ENCODE measurements at places on chromosomes 6 and 20. TPM values are rescaled to one million over a fixed set of nuclear protein-coding genes. Genes with fewer than 3 reads are reported as not detected.

RAMACL gene
- 0.79 TPM for total RNA-seq

HAO1 gene
- total RNA-seq: not detected

ADGB gene
- not detected for total RNA-seq

SPATS1 gene
- total RNA-seq: not detected

HSPA1L gene
- total RNA-seq: 1.7 TPM

ULBP2 gene
- total RNA-seq: 0.23 TPM

OR14J1 gene
- total RNA-seq: not detected

WTAP gene
- 122 TPM for total RNA-seq

TUBB1 gene
- not detected for total RNA-seq

NR2E1 gene
- not detected for total RNA-seq

- peaks cover 3% of the 10 kb centered on the region for H3K36me3 ChIP-seq
- H3K4me1 ChIP-seq: peaks cover 15% of the 10 kb centered on the region
- no peaks in the 10 kb centered on the region for H3K27me3 ChIP-seq
Measured at GRCh38 chr6:143286251-143286795, 164.2 kb downstream of the ADAT2 start.

- peaks cover 12% of the 10 kb centered on the region for H3K4me1 ChIP-seq
- no peak overlapping the region for H3K27ac ChIP-seq
- no peaks in the 10 kb centered on the region for H3K36me3 ChIP-seq
- DNase-seq: no peak
- H3K27me3 ChIP-seq: peaks cover 40% of the 10 kb centered on the region
- H3K4me3 ChIP-seq: no peak overlapping the region
Measured at GRCh38 chr20:60054716-60055634, 96.8 kb downstream of the CDH26 start.

DNA sequence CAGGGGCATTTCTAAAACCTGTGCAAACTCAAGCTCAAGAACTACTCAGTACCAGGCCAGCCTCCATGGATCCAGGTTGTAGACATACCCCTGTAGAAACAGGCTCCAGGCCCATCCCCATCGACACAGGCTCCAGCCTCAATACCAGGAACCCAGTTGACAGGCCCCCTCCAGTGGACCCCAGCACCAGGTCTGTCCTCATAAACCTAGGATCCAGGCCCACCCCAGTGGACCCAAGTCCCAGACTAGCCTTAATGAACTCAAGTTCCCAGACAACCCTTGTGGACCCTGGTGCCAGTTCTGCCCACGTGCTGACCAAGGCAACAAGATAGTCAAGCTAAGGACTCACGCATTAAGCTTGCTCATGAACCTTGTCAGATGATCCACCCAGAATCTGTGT, 476.9 kb downstream of the TBC1D32 start:
- no peak for DNase-seq
- no peaks in the 10 kb centered on the region for H3K36me3 ChIP-seq
- H3K27ac ChIP-seq: no peak overlapping the region
- H3K4me3 ChIP-seq: no peak overlapping the region

DNA sequence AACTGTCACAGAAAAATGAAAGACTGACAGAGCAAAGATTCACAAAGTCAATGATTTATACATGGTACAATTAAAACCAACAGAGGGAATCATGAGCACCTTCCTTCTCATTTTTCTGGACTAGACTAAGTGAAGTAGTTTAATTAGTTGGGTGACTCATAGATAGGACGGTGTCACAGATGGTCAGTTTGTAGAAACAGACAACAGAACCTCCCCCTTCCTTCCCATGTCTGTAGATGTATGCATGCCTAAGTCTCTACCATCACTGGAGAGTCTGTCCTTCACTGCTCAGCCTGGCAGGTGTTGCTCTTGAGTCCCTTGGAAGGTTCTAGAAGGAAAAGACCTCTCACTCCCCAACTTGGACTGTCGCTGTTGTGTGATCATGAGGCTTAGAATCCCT, 75.4 kb upstream of the EEF1E1 start:
- H3K4me3 ChIP-seq: no peak overlapping the region
- H3K4me1 ChIP-seq: peaks cover 57% of the 10 kb centered on the region
- H3K36me3 ChIP-seq: peaks cover 9% of the 10 kb centered on the region
- no peaks in the 10 kb centered on the region for H3K27me3 ChIP-seq
- DNase-seq: no peak

- H3K27ac ChIP-seq: peak overlapping the region; percentile 99
- no peaks in the 10 kb centered on the region for H3K36me3 ChIP-seq
- peaks cover 33% of the 10 kb centered on the region for H3K4me1 ChIP-seq
- H3K4me3 ChIP-seq: peak overlapping the region; percentile 100
Measured at GRCh38 chr6:100880149-100880852, 828 bp downstream of the ASCC3 start.

- no peaks in the 10 kb centered on the region for H3K27me3 ChIP-seq
- no peak overlapping the region for H3K4me3 ChIP-seq
- H3K4me1 ChIP-seq: no peaks in the 10 kb centered on the region
- no peak for DNase-seq
Measured at GRCh38 chr6:112717401-112717800, 370.3 kb downstream of the RFPL4B start.

GRCh38 chr6:150592377-150592995, 7.2 kb upstream of the PLEKHG1 start:
- H3K4me3 ChIP-seq: no peak overlapping the region
- H3K36me3 ChIP-seq: no peaks in the 10 kb centered on the region
- peaks cover 35% of the 10 kb centered on the region for H3K4me1 ChIP-seq
- peaks cover 2% of the 10 kb centered on the region for H3K27me3 ChIP-seq

DNA sequence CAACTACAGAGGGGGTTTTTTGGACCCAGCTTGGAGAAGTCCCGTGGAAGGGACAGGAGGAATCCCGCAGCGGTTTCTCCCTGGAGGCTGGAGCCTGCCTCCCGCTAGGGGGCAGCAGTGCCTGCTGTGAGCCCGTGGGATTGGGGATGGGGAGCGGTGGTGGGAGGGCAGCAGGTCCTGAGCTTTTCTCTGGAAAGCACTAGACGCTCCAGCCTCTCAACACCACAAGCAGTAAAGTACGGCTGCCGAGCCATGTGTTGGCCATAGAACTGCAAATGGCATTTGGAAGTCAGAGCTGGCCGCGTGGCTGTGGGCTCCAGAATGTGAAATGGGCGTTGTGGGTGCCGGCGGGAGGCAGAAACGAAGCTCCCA, 47.8 kb downstream of the GMPR start:
- peak; percentile 73 for DNase-seq
- H3K4me1 ChIP-seq: no peaks in the 10 kb centered on the region
- H3K27ac ChIP-seq: no peak overlapping the region
- no peak overlapping the region for H3K4me3 ChIP-seq
- peaks cover 5% of the 10 kb centered on the region for H3K27me3 ChIP-seq
- H3K36me3 ChIP-seq: no peaks in the 10 kb centered on the region

- peaks cover 14% of the 10 kb centered on the region for H3K4me1 ChIP-seq
- H3K27me3 ChIP-seq: peaks cover 25% of the 10 kb centered on the region
- no peak overlapping the region for H3K27ac ChIP-seq
- no peak for DNase-seq
- H3K4me3 ChIP-seq: no peak overlapping the region
Measured at GRCh38 chr6:70210462-70210861, 92.4 kb downstream of the COL9A1 start.

GRCh38 chr6:137968901-137969300, 101.8 kb downstream of the TNFAIP3 start:
- no peak overlapping the region for H3K4me3 ChIP-seq
- H3K27ac ChIP-seq: no peak overlapping the region
- no peaks in the 10 kb centered on the region for H3K36me3 ChIP-seq
- no peak for DNase-seq
- no peaks in the 10 kb centered on the region for H3K27me3 ChIP-seq

DNA sequence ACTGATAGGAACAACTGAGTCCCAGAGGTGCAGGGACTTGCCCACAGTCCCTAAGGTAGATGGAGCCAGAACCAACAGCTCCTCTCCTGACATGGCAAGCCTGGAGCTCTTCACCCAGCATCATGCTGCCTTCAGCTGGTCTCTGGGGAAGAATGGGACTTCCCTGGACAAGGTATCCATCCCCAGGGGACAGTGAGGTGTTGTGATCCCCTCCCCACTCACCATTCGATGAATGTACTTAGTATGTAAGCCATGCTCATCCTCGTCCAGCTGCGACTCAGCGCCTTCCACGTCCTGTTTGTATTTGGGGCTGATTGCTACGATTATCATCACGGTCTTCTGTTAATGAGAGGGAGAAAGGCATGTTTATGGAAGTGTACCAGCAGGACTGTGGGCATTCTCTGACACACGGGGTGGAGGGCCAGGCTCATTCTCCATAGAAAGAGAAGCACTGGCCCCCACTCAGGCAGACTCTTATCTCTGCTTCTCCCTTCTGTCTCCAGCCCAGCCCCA, 39.4 kb downstream of the TRAF3IP2 start:
- H3K4me1 ChIP-seq: peaks cover 66% of the 10 kb centered on the region
- no peaks in the 10 kb centered on the region for H3K27me3 ChIP-seq
- no peak overlapping the region for H3K4me3 ChIP-seq
- H3K36me3 ChIP-seq: peaks cover 39% of the 10 kb centered on the region
- peak overlapping the region; percentile 84 for H3K27ac ChIP-seq

GRCh38 chr20:59037386-59037785, 5.2 kb downstream of the PRELID3B start:
- peaks cover 25% of the 10 kb centered on the region for H3K36me3 ChIP-seq
- no peaks in the 10 kb centered on the region for H3K27me3 ChIP-seq
- peaks cover 26% of the 10 kb centered on the region for H3K4me1 ChIP-seq
- no peak overlapping the region for H3K4me3 ChIP-seq

DNA sequence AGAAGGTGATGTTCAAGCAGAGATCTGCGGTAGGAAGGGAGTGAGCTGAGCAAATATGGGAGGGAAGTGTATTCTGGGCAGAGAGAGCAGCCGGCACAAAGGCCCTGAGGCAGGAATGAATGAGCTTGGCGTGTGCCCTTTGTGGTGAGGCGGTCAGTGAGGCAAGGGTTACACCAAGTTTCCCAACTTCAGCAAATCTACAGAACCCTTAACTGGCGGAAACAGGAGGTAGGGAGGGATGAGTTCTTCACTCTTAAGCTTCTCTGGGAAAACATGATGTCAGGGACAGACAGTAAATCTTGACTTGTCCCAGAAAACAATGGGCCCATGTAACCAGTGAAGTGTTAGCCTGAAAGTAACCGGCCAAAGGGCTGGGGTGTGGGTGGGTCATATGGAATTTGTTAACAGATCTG, 97.1 kb upstream of the PTPN1 start:
- peaks cover 2% of the 10 kb centered on the region for H3K27me3 ChIP-seq
- H3K36me3 ChIP-seq: peaks cover 6% of the 10 kb centered on the region
- DNase-seq: no peak
- peaks cover 12% of the 10 kb centered on the region for H3K4me1 ChIP-seq
- H3K27ac ChIP-seq: no peak overlapping the region
- H3K4me3 ChIP-seq: no peak overlapping the region

DNA sequence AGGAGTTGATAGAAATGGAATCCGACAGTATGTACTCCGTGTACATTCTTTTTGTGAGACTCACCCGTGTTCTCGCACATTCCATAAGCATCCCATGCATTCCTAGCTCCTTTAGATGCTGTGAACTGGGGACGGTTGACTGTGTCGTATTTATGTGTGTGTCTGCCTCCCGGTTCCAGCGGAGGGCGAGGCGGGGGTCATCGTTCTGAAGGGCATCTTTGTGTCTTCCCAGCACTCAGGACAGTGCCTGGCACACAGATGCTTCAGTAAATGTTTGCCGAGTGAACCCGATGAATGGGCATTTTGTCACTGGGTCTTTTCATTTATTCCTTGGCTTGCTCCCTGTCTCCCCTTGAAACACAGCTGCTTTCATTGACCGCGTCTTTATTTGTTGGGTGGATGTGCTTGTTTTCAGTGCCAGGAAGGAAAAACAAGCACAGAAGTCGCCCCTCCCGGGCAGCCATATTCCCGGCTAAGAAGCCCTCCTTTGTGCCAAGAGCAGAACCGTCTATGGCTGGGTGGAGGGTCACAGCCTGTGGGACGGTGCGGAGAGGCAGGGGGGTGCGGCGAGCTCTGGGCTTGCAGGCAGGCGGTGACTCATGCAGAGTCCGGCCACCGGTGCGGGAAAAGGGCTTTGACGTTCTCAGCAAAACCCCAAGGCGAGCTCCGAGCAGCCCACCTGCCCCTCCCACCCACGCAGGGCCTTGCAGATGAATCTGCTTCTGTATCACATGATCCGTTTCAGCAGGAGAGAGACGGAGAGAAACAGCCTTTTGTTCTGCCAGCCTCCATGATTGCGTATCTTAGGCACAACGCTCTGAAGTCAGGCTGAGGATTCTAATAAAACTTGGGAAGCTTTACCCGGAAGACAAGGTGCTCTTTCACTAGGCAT, 11.2 kb upstream of the PSMG4 start:
- no peak for DNase-seq
- peak overlapping the region; percentile 58 for H3K4me3 ChIP-seq
- peaks cover 3% of the 10 kb centered on the region for H3K27me3 ChIP-seq
- peaks cover 39% of the 10 kb centered on the region for H3K4me1 ChIP-seq
- H3K27ac ChIP-seq: peak overlapping the region; percentile 98

- H3K27ac ChIP-seq: no peak overlapping the region
- H3K4me3 ChIP-seq: no peak overlapping the region
- H3K36me3 ChIP-seq: peaks cover 1% of the 10 kb centered on the region
- H3K4me1 ChIP-seq: no peaks in the 10 kb centered on the region
- DNase-seq: no peak
- no peaks in the 10 kb centered on the region for H3K27me3 ChIP-seq
Measured at GRCh38 chr6:68911334-68911733, 276.3 kb downstream of the ADGRB3 start.
